ENCODE measurements at places on chromosomes 7 and 10. TPM values are rescaled to one million over a fixed set of nuclear protein-coding genes. Genes with fewer than 3 reads are reported as not detected.

GRCh38 chr10:79418274-79418673 is 27.1 kb downstream of the ZCCHC24 start:
- no peak overlapping the region for H3K4me3 ChIP-seq
- no peaks in the 10 kb centered on the region for H3K36me3 ChIP-seq
- peak; percentile 65 for DNase-seq
- no peak overlapping the region for H3K27ac ChIP-seq
- H3K4me1 ChIP-seq, result no peaks in the 10 kb centered on the region

- H3K36me3 ChIP-seq, result no peaks in the 10 kb centered on the region
- peaks cover 41% of the 10 kb centered on the region for H3K4me1 ChIP-seq
- H3K27ac ChIP-seq, result no peak overlapping the region
These were observed 31.4 kb upstream of the PDCD4 start for GRCh38 chr10:110840225-110840922.

GRCh38 chr10:92203919-92204623 is 86.8 kb downstream of the CPEB3 start:
- H3K4me3 ChIP-seq, result no peak overlapping the region
- peaks cover 8% of the 10 kb centered on the region for H3K4me1 ChIP-seq
- no peak overlapping the region for H3K27ac ChIP-seq
- no peaks in the 10 kb centered on the region for H3K27me3 ChIP-seq

ZNF425 gene
- 3.4 TPM for total RNA-seq

GRCh38 chr7:79462390-79462789 is 8.9 kb upstream of the MAGI2 start:
- no peak for DNase-seq
- no peaks in the 10 kb centered on the region for H3K36me3 ChIP-seq
- H3K27me3 ChIP-seq, result no peaks in the 10 kb centered on the region
- no peak overlapping the region for H3K4me3 ChIP-seq
- no peak overlapping the region for H3K27ac ChIP-seq

DNA sequence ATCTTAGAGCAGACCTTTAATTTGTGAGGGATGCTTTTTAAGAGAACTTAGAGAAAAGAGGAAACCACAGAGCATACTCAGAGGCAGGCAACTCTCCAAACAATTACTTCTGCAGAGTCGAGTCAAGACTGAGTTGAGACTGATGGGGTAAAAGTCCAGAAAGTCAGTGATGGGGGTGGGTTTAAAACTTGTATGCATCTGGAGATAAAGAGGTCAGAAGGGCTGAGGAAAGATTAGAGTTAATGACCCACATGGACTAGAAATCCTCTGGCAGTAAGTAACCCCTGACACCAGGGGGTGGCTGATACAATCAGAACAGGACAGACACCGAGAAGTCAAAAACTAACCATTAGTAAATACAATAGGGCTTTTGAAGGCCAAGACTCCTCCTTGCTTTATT is 42.4 kb upstream of the SEPTIN7 start:
- H3K4me1 ChIP-seq, result peaks cover 31% of the 10 kb centered on the region
- H3K4me3 ChIP-seq, result no peak overlapping the region
- no peaks in the 10 kb centered on the region for H3K27me3 ChIP-seq
- DNase-seq, result no peak

All from sigmoid colon (tissue), 7 donors.